HS-5 (cell line): ENCODE measurements at places on chromosomes 11 and 22.

DNA sequence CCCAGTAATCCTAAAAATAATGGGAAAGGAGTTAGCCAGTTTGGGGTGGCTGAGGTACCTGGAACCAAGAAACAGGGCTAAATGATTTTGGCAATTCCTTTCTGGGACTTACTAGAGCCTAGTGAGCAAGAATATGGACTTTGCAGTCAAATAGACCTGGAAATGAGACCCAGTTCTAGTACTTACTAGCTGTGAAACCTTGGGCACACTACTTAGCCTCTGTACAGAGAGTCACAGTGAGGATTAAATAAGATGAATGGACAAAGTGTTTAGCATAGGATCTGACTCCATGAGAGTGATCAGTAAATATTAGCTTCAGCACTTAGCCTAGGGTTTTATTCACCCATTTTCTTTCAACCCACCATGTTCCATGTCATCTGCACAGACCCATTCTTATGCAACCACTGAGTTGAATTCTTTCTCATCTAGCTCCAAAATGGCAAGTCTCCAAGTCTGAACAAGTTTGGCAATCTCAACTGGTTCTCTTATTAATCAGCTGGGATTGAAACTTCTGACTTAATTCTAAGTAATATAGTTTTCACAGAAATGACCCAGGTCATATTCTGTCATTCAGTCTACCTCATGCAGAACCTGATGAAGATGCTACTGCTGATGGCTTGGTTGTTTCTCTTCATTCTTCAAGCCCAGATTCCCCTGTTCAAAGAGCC, 15.0 kb upstream of the SORL1 start:
- no peak for DNase-seq

- no peak for DNase-seq
Observed at GRCh38 chr11:108666373-108666772, 1.5 kb downstream of the DDX10 start.

- DNase-seq = no peak
Observed at GRCh38 chr22:27133019-27133431, 475.6 kb downstream of the MIAT start.

DNA sequence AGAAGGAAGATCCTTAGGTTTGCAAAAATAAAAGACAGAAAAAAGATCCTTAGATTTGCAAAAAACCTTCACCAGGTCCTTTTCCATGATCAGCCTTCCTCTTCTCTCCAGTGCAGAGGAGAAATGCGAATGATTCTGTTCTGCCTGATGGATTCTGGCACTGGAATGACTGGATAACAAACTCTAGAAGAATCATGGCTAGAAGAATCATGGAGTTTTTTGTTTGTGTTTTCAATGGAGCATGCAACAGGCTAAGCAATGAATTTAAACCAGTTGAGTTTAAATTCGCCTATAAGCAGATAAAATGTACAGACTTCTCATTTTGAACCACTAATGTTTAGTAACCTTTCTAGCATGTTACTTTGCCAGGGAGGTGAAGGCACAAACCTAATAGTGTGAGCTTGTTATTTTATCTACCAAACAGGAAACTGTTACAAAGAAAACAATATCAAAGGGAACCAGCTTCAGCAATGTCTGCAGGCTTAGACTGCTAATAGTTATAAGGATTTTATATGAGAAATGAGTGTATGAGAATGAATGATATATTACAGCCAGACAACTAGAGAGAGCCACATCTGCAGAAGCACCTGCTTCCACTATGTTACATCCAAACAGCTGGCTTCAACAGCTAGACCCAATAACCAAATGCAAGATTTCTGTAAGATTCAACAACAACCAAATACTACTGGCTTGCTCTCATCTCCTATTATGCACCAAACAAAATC, 64.7 kb upstream of the APOA1 start:
- DNase-seq = no peak
